Endothelial cell of umbilical vein (primary cell): ENCODE measurements at places on chromosomes 5 and 9.

- no peak for DNase-seq
- no peak overlapping the region for H3K4me3 ChIP-seq
- no peaks in the 10 kb centered on the region for H3K27me3 ChIP-seq
- H3K36me3 ChIP-seq = no peaks in the 10 kb centered on the region
- no peak overlapping the region for H3K27ac ChIP-seq
Observed at GRCh38 chr5:149140197-149141002, 893 bp upstream of the ABLIM3 start.

- H3K4me1 ChIP-seq = no peaks in the 10 kb centered on the region
- H3K27me3 ChIP-seq = no peaks in the 10 kb centered on the region
- no peaks in the 10 kb centered on the region for H3K36me3 ChIP-seq
- no peak for DNase-seq
Observed at GRCh38 chr9:1535051-1535450, 480.1 kb upstream of the SMARCA2 start.

GRCh38 chr9:106879439-106879882, 16.5 kb downstream of the ZNF462 start:
- H3K27ac ChIP-seq = no peak overlapping the region
- H3K27me3 ChIP-seq = no peaks in the 10 kb centered on the region
- H3K4me3 ChIP-seq = no peak overlapping the region
- no peaks in the 10 kb centered on the region for H3K36me3 ChIP-seq

DNA sequence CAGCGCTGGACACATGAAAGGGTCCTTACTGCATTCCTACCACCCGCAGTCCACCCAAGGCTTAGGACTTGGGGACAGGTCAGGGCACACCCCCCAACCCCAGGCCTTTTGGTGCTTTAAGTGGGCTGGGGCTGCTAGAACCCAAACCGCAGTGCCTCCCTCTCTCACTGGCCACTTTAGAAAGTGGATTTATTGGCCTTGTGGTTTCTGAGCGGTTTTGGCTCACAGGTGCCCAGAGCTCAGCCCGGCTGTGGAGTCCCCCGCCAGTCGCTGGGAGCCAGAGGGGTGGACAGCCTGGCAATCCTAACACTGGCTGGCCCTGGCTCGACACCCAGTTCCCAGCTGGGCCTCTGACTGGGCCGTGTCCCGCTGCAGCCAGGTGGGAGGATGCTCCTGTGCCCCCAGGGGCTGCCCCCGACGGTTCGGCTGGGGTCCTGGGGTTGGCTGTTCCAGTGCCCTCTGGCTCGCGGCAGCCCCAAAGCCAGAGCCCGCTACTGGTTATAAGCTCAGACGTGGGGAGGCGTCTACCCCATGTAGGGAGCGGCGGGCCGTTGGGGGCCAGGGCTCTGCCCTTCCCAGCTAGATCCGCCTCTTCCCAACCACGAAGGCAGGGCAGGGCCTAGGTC, 65.2 kb upstream of the RNU6ATAC start:
- no peak overlapping the region for H3K4me3 ChIP-seq
- DNase-seq = no peak
- H3K27me3 ChIP-seq = peaks cover 3% of the 10 kb centered on the region
- H3K27ac ChIP-seq = no peak overlapping the region
- no peaks in the 10 kb centered on the region for H3K4me1 ChIP-seq

- no peak overlapping the region for H3K4me3 ChIP-seq
- H3K27me3 ChIP-seq = peaks cover 13% of the 10 kb centered on the region
- no peak overlapping the region for H3K27ac ChIP-seq
- no peak for DNase-seq
- no peaks in the 10 kb centered on the region for H3K4me1 ChIP-seq
Observed at GRCh38 chr5:139889410-139889809, 93.8 kb downstream of the PSD2 start.
